ENCODE measurements at places on chromosomes 3 and 15.
A peak's percentile ranks its signal among the peaks of the same experiment; 100 is the strongest.

DNA sequence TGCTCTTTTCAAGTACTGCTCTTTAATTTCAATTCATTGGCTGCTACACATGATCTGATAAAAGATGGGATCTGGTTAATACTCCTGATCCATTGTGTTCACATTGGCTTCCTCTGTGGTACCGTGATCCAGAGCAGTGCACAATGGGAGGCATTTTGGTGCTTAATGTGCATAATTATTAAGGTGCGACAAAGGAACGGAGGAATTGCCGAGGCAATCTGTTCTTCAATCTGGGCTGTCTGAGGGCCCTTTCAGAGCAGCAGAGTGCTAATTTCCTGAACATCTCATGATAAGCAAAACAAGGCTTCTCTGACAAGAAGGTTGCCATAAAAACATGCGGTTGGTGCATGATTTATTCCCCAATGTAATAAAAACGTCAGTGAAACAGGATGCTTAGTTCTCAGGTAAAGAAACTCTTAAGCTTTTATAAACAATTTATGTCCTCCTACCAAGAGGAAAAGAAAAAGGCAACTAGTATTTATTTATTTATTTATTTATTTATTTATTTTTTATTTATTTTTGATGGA is 64.0 kb upstream of the EPHA3 start:
- no peak for DNase-seq

DNA sequence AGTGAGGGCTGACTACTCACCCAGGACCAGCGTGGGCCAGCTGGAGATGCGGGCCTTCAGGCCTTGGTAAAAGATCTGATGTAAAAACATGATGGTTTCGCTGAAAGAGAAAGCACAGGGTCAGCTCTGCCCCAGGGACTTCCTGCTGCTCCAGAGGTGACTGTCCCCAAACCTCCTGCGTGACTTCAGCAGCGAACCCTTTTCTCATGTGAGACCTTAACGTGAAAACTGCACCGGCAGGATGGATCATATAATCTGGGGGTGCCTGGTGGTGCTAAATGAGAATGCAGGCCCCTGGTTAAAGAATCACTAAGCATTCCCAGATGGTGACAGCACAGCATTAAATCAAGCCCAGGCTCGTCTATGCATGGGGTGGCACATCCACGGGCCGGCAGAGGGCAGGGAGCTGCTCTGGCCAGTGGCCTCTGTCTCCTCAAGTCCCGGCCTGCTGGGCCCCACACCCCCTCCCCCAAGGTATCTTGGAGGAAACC is 55.4 kb downstream of the RASGRF1 start:
- no peak for DNase-seq

GRCh38 chr3:57939775-57940174 is 68.4 kb upstream of the FLNB start:
- DNase-seq = no peak

- DNase-seq = no peak
Observed at GRCh38 chr15:27092390-27092789, 121.4 kb downstream of the GABRG3 start.

GRCh38 chr15:67340630-67341029 is 86.0 kb downstream of the IQCH start:
- no peak for DNase-seq

DNA sequence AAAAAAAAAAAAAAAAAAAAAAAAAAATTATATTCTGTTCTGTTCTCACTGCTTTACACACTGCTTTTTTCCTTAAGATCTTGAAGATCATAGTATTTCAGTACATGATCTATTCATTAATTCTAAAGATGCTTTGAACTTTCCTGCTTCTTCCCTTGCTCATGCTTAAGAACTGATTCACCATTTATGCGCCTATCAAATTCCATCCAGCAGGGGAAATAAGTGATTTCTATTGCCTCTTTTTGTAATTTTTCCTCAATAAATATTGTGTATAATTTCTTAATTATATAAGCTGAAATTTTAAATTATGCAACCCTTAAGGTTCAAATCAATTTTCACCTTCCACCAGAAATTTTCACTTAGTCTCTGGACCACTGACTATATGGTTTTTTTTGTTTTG is 10.6 kb downstream of the DENND6A start:
- no peak for DNase-seq

DNA sequence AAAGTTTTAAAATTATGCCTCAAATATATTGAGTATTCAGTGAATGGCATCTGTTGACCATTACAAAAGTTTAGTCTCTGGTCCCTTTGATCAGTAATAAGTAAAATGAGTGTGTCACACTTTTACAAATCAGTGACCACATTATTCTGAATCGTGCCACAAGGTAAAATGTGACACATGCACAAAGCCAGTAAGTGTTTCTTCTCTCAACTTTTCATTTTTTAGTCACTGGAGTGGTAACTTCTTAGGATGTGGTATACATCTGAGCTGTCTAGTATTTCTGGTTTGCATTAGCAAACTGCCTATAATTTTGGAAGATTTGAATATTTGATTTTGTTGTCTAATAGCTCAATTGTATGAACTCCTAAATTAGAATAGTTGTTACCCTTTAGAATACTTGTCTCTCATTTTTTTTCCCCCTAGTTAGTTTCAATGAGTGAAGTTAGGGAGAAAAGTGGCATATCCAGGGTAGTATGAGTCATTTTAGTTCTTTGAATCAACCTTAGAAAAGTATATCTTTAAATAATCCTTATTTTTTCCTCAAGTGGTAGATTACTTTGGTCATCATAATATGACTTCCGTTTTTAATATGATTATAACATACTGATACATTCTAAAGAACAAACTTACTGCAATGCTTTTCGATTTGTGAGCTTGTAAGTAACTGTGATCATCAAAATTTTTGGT is 18.1 kb downstream of the DNAJC13 start:
- DNase-seq = no peak

DNA sequence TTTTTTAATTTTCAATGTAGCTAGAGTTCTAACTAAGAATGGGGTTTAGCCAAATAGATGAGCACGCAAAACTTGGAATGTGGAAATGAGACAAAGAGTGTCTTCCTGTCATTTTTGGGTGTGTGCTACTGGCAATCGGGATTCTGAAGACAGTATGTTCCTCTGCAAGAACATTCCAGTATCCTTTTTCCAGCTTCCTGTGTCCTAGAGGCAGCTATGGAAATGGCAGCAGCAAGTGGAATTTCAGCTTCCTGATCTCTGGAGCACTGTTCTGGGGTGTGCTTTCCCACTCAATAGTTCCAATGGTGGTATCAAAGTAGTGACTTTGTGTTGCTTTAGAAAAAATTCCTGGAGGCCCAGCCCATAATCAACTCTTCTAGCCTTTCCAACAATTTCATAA is 642.9 kb upstream of the KCNMB2 start:
- no peak for DNase-seq

- DNase-seq = no peak
Observed at GRCh38 chr3:14497321-14497720, 42.8 kb downstream of the GRIP2 start.

DNA sequence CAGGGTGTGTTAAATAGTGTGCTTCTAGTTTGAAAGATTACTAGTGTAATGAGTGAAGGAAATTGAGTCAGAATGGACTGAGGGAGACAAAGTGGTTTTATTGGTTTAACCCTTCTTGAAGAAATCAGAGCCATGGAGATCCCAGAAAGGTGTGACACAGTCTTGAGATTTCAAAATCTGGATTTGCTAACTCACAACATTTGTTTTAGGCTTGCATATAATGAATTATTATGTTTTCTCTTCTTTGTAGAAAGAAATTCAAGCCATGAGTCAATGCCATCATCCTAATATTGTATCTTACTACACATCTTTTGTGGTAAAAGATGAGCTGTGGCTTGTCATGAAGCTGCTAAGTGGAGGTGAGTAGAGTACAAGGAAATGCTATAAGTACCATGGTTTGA is 25.1 kb downstream of the OXSR1 start:
- DNase-seq = no peak

DNA sequence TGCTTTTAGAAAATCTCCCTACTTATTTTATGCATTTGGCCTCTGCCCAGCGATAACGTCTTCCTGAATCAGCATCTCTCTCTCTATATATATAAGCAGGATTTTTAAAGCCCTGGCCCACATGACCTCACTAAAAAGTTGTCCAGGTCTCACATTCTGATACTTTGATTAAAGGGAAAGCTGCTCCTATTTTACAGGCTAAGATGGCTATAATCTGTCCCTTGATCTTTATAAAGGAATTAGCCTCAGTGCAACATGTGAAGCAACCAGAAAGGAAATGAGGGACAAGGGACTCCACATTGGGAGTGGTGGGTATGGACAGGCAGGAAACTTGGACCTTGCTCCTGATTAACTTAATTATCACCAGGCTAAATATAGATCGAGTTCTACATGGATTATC is 25.6 kb upstream of the MUC13 start:
- DNase-seq = no peak

- no peak for DNase-seq
Observed at GRCh38 chr3:167728176-167728575, 6.5 kb downstream of the PDCD10 start.

DNA sequence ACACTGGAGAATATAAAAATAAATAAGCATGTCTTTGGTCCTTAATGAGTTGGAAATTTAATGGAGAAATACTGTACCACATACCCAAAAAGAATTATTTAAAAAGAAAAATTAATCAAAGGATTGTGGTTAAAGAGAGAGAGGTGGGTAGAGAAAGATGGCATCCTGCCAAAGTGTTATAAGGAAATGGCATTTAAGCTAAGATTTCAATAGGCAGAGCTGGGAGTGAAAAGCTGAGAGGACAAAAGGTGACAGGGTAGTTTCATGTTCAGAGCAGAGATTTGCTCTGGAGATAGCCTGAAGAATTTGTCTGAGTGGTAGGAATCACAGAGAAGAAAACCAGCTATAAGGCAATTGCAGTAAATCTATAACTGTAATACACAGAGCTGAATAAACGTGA is 181.0 kb downstream of the SI start:
- DNase-seq = no peak

GRCh38 chr15:56040081-56041035 is 46.9 kb upstream of the NEDD4 start:
- no peak for DNase-seq

DNA sequence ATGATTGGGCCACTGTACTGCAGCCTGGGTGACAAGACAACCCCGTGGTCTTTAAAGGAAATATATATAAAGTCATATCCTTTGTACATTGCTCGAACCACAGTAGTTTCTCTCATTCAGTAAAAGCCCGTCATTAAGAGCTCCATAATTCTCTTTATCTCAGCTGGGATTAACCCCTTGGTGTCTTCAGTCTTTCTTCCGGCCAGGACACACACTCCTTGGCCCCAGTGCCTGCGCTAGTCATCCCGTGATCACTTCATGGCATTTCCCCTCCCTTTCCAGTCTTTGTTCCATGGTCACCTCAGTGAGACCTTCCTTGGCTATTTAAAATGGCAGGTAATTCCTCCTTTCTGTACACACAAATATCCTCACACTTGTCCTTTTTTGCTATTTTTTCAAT is 3.3 kb downstream of the RPL35A start:
- no peak for DNase-seq

- DNase-seq = no peak
Observed at GRCh38 chr3:173395073-173395411, 2.5 kb upstream of the NLGN1 start.

GRCh38 chr3:49329186-49329585 is 10.7 kb downstream of the USP4 start:
- DNase-seq = no peak

DNA sequence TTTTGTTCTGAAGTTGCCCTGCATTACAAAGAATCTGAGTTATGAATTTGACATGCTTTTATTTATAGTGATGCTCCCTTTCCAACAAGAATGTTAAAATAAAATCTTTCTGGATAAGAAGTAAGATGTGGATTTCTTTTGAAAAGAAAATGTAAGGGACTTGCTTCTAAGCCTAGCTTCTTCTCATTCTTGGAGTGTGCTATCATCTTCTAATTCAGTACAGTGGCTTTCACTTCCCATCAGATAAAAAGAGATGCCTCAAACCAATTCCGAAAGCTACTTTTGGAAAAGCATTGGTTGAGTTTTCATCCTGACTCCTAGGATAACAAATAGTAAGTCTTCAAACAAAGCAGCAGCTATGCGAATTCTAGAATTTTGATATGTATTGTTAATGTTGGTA is 197.0 kb upstream of the ZPLD1 start:
- DNase-seq = no peak

DNA sequence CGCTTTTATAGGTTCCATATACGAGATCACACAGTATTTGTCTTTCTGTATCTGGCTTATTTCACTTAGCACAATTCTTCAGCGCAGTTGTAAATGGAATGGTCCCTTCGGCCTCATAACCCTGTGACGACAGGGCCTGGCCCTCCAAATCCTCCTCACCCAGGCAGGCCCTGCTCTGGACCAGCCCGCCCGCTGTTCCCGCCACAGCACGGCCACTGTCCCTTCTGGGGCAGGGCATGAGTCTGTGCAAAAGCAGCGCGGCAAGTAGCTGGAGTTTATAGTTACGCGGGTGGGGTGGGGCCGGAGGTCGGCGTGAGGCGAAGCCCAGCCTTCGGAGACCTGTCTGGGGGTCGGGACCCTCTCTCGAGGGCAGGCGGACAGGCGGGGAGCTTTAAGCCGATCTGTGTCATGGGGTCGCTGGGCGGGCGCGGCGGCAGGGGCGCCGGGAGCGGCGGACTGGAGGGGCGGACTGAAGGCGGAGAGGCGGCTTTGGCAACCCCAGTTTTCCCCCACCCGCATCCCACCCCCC is 543 bp downstream of the ARPIN start:
- no peak for DNase-seq

- DNase-seq = peak; percentile 79
Observed at GRCh38 chr3:50242851-50243542, 7.0 kb downstream of the GNAI2 start.

DNA sequence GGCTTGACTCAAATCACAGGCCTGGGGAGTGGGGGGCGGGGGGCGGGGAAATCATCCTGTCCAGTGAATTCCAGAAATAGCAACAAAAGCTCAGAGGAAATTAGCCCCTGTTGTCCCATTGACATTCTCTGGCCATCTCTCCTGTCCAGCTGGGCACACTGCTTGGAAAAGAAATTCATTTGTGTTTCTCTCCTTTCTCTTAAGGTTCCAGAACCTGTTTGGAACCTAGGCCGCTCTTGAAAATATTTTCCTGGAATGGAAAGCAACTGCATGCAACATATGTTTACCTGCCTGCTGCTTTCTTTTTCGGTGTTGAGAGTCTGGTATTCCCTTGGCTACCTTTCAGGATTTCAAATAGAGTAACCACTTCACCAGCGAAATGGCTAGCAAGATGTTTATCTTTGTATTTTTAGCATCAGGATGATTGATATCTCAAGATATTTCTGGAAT is 169.0 kb downstream of the GHSR start:
- no peak for DNase-seq

DNA sequence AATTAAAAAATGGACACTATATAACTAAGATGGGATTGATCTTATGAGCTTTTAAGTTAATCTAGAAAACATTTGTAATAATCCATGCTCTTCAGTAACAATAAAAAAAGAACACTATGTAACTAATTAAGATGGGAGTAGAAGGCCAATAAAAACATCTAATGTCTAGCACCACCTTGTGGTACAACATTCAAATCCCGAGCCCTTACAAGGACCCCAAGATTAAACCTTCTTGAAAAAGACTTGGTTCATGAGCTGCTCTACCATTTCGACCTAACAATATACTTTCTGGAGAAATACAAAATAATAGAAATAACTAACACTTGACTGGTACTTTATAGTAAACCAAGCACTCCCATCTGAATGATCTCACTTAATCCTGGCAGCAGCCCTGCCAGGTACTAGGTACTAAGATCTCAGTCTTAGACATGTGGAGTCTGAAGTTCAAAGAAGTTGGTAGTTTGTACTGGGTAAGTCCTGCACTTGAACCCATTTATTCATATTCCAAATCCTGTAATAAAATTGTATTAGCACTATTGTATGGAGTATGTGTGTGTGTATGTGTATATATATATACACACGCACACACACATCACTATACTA is 21.8 kb downstream of the METTL6 start:
- peak; percentile 67 for DNase-seq

GRCh38 chr15:31372635-31373091 is 46.0 kb downstream of the KLF13 start:
- no peak for DNase-seq

Measured in germinal center (tissue), 1 donor.